ENCODE measurements at places on chromosomes 3 and 15.
A peak's percentile ranks its signal among the peaks of the same experiment; 100 is the strongest.

- H3K27me3 ChIP-seq = no peaks in the 10 kb centered on the region
- no peaks in the 10 kb centered on the region for H3K36me3 ChIP-seq
- DNase-seq = no peak
- no peak overlapping the region for H3K4me3 ChIP-seq
Observed at GRCh38 chr15:96702589-96702988, 372.1 kb downstream of the NR2F2 start.

DNA sequence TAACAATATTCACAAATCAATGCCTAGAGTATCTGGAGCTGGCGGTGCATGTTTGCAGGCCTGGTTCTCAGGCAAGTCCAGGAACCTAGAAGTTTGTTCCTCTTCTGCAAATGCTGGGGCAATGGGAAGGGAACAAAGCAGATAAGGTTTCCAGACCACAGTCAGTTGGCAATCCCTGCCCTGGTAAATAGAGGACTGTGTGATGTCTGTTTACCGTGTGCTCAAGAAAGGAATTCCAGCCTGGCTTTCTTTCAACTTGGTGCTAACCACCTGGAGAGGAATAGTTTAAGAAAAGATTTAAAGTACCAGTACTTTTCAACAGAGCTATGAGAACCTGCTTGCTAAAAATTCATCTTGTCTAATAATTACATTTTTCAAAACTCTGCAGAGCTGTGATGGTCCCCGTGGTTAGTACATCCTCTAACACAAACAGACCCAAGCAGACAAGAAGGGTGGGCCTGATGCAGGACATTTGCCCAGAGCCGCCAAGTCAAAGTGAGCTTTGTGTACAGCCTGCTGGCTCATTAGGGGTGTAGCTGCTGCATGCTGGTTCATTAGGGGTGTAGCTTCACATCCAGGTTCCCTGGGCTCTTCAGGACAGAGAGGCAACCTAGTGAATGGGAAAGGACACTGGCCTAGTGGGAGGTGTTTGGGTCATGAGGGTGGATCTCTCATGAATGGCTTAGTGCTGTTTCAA lies 220.5 kb downstream of the SQOR start:
- H3K4me1 ChIP-seq = no peaks in the 10 kb centered on the region
- H3K36me3 ChIP-seq = no peaks in the 10 kb centered on the region
- no peak for DNase-seq
- H3K27me3 ChIP-seq = no peaks in the 10 kb centered on the region
- H3K4me3 ChIP-seq = no peak overlapping the region

DNA sequence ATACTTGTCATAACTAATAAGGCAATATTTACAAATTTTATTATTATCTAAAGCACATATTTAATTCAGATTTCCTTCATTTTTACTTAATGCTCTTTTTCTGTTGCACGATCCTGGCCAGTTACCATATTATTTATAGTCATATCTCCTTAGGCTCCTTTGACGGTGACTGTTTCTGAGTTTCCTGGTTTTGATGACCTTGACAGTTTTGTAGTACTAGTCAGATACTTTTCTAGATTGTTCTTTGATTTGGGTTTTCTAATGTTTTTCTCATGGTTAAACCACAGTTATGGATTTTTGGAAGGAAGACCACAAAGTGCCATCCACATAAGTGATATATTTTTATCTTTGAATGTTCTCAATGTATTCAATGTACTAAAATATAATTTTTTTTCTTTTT lies 171.0 kb upstream of the NANOGP8 start:
- H3K4me3 ChIP-seq = no peak overlapping the region
- no peak for DNase-seq
- no peaks in the 10 kb centered on the region for H3K36me3 ChIP-seq
- H3K27me3 ChIP-seq = no peaks in the 10 kb centered on the region

GRCh38 chr3:105868431-105868741 lies 426 bp downstream of the CBLB start:
- peak overlapping the region; percentile 100 for H3K4me3 ChIP-seq
- peaks cover 2% of the 10 kb centered on the region for H3K36me3 ChIP-seq
- peak; percentile 92 for DNase-seq
- peak overlapping the region; percentile 100 for H3K27ac ChIP-seq

DNA sequence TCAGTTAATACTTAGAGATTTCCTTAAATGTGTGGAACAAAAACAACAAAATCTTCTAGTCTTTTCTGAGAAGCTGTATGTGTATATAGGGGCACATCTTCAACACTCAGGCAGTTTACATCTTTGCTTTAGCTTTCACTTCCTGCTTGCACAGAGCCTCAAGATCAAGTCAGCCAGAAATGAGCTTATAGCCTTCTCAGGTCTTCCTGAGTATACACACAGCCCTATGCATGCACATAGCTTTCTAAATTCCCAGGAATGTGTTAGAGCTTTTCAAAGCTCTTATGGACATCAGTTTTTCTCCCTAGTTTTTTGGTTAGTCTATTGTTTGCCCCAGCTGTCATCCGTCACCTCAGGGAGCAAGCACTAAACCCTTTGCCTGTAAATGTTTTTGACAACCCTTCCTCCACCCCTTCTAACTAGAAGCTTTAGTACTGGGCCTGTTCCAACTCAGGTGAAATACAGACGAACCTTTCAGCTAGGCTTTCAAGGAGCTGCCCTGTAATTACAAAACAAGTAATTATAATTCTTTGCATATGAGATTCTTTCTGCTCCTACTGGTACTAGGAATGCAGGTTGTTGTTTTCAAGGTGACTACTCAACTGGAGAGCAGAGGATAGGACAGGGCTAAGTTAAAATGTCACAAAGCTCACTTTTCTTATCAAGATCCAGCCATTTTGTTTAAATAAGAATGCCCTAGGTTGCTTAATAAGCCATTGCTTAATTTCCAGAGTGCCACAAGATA lies 22.6 kb upstream of the MTMR10 start:
- H3K4me3 ChIP-seq = no peak overlapping the region
- H3K27me3 ChIP-seq = no peaks in the 10 kb centered on the region
- DNase-seq = no peak
- H3K36me3 ChIP-seq = peaks cover 6% of the 10 kb centered on the region
- peaks cover 7% of the 10 kb centered on the region for H3K4me1 ChIP-seq

- peaks cover 61% of the 10 kb centered on the region for H3K4me1 ChIP-seq
- H3K36me3 ChIP-seq = peaks cover 31% of the 10 kb centered on the region
- no peak for DNase-seq
- H3K4me3 ChIP-seq = no peak overlapping the region
- H3K27me3 ChIP-seq = no peaks in the 10 kb centered on the region
Observed at GRCh38 chr3:71560665-71561064, 22.9 kb downstream of the FOXP1 start.

GRCh38 chr3:124325248-124325647 lies 333.3 kb upstream of the ROPN1 start:
- DNase-seq = no peak
- no peaks in the 10 kb centered on the region for H3K4me1 ChIP-seq
- H3K36me3 ChIP-seq = peaks cover 10% of the 10 kb centered on the region
- H3K27me3 ChIP-seq = no peaks in the 10 kb centered on the region
- H3K4me3 ChIP-seq = no peak overlapping the region

- DNase-seq = no peak
- H3K4me3 ChIP-seq = peak overlapping the region; percentile 56
- H3K27ac ChIP-seq = no peak overlapping the region
- peaks cover 43% of the 10 kb centered on the region for H3K27me3 ChIP-seq
- H3K36me3 ChIP-seq = no peaks in the 10 kb centered on the region
Observed at GRCh38 chr15:82648257-82649103, 1.3 kb upstream of the CPEB1 start.

DNA sequence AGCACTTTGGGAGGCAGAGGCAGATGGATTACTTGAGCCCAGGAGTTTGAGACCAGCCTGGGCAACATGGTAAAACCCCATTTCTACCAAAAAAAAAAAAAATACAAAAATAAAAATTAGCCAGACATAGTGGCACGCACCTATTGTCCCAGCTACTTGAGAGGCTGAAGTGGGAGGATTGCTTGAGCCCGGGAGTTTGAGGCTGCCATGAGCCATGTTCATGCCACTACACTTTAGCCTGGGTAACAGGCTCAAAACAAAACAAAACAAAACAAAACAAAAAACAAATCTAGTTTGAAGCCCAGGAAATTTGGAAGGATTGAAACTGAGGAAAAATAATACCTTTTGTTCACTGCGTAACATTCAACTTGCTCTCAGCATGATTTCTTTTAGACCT lies 16.6 kb downstream of the TMOD3 start:
- DNase-seq = no peak
- H3K27me3 ChIP-seq = no peaks in the 10 kb centered on the region
- peaks cover 4% of the 10 kb centered on the region for H3K36me3 ChIP-seq
- peaks cover 74% of the 10 kb centered on the region for H3K4me1 ChIP-seq
- no peak overlapping the region for H3K4me3 ChIP-seq

DNA sequence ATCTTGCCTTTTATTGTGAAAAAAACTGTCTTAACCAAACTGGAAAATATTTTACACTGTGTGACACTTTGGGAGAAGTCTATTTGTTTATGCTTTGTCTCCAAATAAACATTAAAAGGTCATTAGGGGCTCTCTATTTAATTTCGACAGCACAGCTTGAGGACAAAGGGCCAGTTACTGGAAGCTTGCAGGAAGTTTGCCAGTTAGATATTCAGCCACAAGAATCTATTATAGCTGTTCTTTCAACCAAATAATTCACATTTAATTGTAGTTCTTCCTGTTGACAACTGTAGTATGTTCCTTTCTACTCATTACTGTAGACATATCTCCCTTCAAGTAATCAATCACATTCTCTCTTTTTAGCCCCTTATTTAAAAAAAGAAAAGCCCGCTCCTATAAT lies 6.1 kb downstream of the CP start:
- no peaks in the 10 kb centered on the region for H3K36me3 ChIP-seq
- H3K4me3 ChIP-seq = no peak overlapping the region
- no peak for DNase-seq
- H3K4me1 ChIP-seq = no peaks in the 10 kb centered on the region
- no peak overlapping the region for H3K27ac ChIP-seq
- no peaks in the 10 kb centered on the region for H3K27me3 ChIP-seq

GRCh38 chr15:98519767-98520550 lies 128.4 kb upstream of the IGF1R start:
- DNase-seq = no peak
- no peaks in the 10 kb centered on the region for H3K27me3 ChIP-seq
- no peak overlapping the region for H3K4me3 ChIP-seq
- H3K4me1 ChIP-seq = peaks cover 19% of the 10 kb centered on the region
- H3K27ac ChIP-seq = no peak overlapping the region

- DNase-seq = no peak
- peaks cover 6% of the 10 kb centered on the region for H3K4me1 ChIP-seq
- H3K36me3 ChIP-seq = no peaks in the 10 kb centered on the region
- no peak overlapping the region for H3K4me3 ChIP-seq
- H3K27me3 ChIP-seq = no peaks in the 10 kb centered on the region
Observed at GRCh38 chr15:35979608-35980007, 433.6 kb upstream of the DPH6 start.
